ENCODE measurements at places on chromosomes 2 and 18.

- peak; percentile 68 for DNase-seq
Measured at GRCh38 chr2:109031476-109032228, 42.6 kb upstream of the EDAR start.

- no peak for DNase-seq
Measured at GRCh38 chr2:195055996-195056395, 601.0 kb upstream of the SLC39A10 start.

DNA sequence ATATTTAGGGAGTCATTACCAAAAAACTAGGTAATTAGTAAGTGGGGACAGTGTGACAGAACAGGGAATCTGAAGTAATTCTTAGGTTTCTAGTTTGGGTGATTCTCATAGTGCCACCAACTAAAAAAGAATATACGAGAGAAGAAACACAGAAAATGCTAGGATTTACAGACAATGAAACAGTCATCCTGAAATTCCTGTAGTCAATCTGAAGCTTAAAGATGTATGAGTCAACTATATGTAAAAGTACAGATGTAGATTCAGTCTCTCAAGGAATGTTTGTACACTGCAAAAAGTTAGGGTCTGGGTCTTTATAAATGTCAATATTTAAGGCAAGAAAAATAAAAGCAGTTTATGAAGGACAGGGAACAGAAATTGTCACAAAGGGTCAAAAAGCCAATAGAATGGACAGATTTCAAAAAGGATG is 107.0 kb downstream of the STRN start:
- DNase-seq: no peak

DNA sequence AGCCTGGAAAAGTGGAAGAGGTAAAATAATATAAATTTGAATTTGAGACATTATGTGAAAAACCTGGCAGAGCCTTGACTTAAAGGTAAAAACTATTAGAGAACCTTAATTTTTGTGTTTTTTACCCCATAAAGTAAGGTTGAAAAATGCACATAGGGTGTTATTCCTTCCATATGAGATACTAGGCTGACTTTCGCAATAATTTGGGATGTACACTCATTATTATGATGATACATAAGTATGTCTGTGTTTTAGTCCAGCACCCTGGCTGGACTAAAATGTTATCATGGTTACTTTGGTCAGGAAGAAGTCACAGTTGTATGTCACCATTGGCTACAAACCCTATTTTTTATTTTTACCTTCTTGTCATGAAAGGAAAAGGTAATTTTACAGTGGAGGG is 19.8 kb downstream of the NEMP2 start:
- no peak for DNase-seq

GRCh38 chr2:101152272-101153076 is 1.3 kb upstream of the TBC1D8 start:
- DNase-seq: peak; percentile 90

DNA sequence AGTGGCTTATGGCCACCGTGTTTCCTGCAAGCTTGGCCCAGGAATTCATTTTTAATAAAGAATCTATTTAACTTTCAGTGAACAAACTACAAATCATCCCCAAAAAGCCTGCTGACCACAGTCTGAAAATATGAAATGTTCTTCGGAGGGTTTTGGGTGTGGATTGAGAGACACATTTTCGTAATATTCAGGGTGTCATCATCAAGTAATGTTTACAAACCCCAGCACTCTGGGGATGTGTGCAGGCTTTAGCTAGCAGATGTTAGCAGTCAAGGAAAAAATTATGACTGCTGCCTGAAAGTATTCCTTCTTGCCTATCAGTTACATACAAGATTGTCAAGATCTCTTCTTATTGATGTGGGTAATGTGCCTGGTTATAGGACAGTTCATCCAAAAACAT is 143.9 kb upstream of the FN1 start:
- DNase-seq: no peak

DNA sequence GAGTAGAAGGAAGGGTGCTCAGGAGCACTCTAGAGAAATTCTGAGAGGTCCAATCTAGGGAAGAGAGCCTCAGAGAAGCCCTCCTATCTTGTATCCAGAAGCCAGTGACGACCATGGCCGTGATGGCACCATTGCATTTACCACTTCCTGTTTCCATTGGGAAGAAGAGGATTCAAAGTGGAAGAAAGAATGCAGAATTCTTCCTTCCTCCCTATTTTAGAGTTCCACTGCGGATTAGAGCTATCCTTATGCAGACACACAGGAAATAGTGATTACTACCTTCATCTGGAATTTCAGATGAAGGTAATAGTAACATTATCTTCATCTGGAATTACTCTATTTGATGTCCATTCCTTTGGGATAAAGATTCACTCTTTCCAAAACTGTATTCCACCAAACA is 45.6 kb upstream of the PCBP1 start:
- DNase-seq: no peak

DNA sequence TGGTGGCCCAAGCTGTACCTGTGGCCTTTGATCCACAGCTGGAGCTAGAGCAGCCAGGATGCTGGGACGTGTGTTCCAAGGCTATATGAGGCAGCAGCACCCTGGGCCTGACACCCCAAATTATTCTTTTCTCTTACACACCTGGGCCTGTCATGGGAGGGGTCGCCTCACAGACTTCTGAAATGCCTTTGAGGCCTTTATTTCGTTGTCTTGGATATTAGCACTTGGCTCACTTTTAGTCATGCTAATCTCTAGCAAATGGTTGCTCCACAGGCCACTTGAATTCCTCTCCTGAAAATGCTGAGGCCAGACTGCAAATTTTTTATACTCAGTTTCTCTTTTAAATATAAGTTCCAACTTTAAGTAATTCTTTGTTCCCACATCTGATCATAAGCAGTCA is 22.0 kb upstream of the IL1R2 start:
- peak; percentile 32 for DNase-seq

- DNase-seq: no peak
Measured at GRCh38 chr2:33288011-33288410, 188.4 kb upstream of the RASGRP3 start.

- DNase-seq: peak; percentile 3
Measured at GRCh38 chr18:48913201-48913600, 37.6 kb downstream of the SMAD7 start.

- no peak for DNase-seq
Measured at GRCh38 chr2:136801661-136802060, 36.3 kb downstream of the THSD7B start.

GRCh38 chr2:197011801-197012641 is 85.5 kb upstream of the PGAP1 start:
- peak; percentile 43 for DNase-seq

DNA sequence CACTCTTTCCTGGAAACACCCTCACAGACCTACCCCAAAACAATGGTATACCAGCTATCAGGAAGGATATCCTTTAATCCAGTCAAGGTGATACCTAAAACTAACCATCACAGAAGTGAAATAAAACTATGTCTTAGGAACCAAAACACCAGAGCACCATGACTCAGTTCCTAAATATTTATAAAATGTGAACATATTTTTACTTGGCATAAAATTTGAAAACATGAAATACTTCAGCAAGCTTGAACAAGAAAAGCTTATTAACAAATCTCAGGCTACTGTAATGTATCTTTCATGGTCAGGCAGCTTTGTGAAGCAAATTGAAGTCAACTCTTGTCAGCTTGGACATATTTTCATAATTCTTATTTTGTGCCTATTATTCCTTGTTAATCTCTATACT is 440.8 kb upstream of the CDH20 start:
- no peak for DNase-seq
